AG20443 (cell line): ENCODE measurements at places on chromosomes 7 and 10.

DNA sequence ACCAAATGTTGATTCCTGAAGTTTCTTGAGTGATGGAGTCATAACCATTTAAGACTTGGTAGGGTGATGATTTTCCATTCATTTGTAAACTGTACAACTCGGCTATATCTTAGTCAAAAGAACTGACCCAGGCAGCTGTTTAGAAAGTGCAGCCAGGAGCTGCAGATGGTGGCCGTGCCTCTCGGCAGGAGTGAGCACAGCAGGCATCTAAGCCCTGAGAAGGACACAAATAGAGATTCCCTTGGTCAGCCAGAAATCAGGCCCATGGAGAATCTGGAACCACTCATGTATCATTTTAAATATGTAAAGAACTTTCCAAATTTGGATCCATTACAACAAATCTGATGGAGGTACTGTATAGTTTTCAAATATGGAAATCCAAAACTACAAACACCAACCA lies 177.0 kb upstream of the AKR1E2 start:
- no peak for DNase-seq

GRCh38 chr7:127715901-127716300 lies 63.9 kb downstream of the SND1 start:
- DNase-seq = no peak

DNA sequence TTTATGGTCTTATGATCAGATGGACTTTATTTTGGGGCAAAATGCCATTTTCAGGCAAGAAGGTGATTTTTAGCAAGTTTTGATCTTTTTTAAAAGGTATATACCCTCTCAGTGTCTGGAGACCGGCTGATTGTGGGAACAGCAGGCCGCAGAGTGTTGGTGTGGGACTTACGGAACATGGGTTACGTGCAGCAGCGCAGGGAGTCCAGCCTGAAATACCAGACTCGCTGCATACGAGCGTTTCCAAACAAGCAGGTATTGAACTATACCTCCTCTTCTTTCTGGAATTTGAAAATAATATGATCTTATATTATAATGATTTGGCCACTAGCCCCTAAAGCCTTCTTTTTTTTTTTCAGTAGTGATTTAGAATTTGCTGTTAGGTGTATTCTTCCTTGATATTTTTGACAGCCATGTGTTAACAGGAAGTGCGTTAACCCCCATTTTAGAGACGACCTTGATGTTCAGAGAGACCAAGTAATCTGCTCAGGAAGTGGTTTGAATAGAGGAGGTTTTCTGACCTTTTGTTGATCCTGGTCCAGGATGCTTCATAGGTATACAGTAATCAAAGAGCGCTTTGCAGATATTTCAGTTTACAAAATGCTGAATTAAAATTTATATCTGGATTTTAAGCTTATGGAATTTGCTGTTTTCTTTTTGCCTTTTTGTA lies 6.2 kb downstream of the BUB3 start:
- no peak for DNase-seq

- DNase-seq = no peak
Observed at GRCh38 chr10:60009276-60009675, 102.9 kb upstream of the CCDC6 start.

- no peak for DNase-seq
Observed at GRCh38 chr7:39987641-39988347, 37.7 kb downstream of the CDK13 start.

GRCh38 chr10:124708922-124709520 lies 35.2 kb downstream of the FAM53B start:
- DNase-seq = no peak

- DNase-seq = peak; percentile 63
Observed at GRCh38 chr10:126702181-126702580, 31.7 kb upstream of the C10orf90 start.

GRCh38 chr7:106070567-106071254 lies 41.4 kb downstream of the SYPL1 start:
- DNase-seq = no peak

DNA sequence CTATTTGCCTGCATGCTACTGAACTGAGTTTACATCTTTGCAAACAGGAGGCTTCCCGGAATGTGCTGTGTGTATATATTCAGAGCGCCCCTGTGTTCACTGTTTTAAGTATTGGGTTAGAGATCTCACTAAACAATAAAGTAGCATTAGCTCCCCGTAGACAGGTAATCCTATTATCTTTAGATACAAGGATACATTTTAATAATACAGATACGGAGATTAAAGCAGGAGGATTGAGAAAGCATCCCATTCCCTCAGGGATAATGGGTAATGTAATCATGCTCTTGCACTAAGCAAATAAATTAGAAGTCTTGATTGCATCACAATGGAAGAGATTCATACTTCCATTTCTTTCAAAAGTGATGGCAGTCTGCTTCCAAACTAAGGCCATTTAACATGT lies 809.0 kb downstream of the NRG3 start:
- no peak for DNase-seq

DNA sequence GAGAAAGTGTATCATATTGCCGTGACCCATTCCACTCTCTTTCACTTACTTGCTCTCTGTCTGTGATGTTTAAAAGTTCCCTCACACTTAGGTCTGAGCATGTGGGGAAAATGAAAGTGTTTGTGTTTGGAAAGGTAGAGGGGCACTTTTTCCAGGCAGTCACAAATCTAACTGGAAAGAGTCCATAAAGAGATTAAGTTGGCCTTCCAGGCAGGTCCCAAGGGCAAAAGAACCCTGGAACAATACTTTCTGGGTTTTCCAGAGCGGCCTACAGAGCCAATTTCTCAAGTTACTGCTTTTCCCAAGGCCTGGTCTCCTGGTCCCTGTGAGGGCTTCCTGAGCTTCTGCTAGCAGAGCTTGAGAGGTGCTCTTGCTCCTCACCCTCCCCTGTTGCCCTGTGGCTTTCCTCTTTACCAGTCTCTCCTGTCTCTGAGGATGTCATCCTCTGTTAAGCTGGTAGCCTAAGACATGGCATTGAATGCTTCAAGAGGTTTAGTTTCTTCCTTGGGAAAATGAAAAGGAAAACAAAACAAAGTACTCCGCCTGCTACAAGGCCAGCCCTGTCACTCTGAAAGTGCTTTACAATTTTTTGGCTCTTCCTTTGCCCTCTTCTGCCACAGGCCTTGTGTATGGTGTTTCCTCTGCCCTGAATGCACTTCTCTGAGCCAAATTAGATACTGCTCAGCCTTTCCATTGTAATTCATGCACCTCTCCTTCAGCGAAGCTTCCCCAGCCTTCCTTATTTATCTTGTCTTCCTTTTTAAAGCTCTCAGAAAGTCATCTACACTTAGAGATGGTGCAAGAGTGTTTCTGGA lies 20.1 kb downstream of the TES start:
- DNase-seq = no peak

- no peak for DNase-seq
Observed at GRCh38 chr7:120799813-120800475, 58.0 kb downstream of the TSPAN12 start.

DNA sequence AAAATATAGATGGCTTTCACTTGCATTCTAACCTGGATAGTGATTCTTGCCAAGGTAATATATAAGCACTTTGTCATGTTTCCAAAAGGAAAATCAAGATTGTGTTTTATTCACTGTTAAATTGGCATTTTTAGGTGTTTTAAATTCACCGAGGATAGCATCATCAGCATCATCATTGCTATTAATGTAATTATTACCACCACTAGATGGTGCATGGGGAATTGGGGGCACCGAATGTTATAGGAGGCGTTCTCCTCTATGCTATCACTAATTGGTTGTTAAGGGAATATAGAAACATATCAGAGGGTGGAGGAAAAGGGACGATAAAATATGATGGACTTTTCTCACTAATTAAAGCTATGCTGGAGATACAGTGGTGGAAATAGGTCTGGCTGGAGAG lies 95.5 kb downstream of the CELF2 start:
- no peak for DNase-seq

DNA sequence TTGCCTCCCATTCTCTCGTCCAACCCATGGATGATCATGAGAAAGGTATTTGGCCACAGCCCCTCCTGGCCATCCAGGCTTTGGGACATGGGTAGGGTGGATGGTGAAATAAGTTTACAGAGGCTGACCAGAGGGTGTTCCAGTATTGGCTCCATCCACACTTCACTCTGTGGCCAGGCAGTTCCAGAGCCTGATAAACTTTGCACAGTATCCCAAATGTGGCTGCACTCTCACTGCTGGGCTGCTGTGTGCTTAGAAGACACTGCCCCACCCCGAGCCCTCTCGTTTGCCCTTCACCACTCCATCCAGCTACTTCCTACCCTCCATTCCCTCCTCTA lies 72.0 kb upstream of the ZMIZ1 start:
- no peak for DNase-seq

GRCh38 chr10:124227055-124227975 lies 133.9 kb upstream of the CHST15 start:
- DNase-seq = no peak

- no peak for DNase-seq
Observed at GRCh38 chr7:138095972-138096935, 20.0 kb downstream of the AKR1D1 start.

DNA sequence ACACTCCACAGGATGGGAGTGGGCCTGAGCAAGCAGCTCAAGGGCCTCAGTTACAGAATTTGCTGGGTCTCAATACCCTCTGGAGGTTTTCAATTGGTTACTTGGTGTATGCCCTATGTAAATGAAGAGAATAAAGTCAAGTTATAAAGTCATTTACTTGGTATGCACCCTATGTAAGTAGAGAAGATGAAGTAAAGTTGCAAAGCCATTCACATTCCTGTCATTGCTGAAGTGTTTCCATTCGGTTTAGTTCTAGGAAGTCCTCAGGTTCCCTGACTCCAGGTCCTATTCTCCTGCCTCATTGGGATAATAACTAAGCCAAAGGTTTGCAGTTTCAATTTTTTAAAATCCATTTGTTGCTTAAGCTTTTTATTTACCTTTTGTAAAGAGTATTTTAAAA lies 272.6 kb upstream of the NPSR1 start:
- no peak for DNase-seq

DNA sequence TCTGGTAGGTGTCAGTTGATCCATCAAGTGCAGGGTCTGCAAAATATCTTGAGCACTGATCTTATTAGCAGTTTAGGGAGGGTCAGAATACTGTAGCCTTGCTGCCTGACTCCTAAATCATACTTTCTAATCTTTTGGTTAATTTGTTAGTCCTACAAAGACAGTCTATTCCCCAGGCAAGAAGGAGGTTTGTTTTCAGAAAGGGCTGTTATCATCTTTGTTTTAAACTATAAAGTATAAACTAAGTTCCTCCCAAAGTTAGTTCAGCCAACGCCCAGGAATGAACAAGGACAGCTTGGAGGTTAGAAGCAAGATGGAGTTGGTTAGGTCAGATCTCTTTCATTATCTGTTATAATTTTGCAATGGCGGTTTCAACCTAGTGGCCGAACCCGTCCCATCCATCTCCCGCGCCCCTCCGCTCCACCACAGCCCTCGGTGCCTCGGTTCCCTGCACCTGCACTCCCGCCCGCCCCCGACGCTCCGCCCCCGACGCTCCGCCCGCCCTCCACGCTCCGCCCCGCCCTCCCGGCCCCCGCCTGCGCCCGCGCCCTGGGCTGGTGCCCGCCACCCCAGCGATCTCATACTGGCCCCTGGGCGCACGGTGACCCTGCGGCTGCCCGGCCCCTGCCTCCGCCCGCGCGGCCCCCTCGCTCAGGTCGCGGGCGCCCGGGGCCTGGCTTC lies at the start of gene ADCK2:
TSS of gene ADCK2 (plus strand) at position 564 of the 681 bp plus-strand sequence. CDS start 386 bp downstream, outside the sequence.
- peak; percentile 95 for DNase-seq

DNA sequence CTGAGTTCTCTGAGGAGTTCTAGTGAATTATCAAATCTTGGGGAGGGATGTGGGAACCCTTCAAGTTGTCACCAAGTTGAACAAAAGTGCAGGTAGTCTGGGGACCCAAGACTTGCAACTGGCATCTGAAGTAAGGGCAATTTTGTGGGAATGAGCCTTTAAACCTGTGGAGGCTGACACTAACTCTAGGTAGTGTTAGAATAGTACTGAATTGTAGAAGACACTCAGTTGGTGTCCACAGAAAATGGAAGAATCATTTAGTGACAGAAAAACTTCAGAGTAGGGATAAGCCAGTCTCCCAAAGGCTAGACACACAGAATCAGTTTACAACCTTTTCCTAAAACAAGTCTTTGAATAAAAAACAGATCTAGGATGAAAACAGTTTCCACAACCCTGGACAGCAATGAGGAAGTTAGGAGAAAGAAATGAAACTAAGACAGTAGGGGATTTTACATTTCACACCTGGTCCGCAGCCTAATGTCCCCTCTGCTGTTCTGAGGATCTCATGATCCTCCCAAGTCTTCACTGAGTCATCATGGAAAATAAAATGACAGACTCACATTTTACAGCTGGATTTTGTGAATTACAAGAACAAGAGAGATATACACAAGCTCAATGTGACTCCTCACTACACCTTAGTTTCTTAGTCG lies 23.0 kb upstream of the ING3 start:
- DNase-seq = no peak

DNA sequence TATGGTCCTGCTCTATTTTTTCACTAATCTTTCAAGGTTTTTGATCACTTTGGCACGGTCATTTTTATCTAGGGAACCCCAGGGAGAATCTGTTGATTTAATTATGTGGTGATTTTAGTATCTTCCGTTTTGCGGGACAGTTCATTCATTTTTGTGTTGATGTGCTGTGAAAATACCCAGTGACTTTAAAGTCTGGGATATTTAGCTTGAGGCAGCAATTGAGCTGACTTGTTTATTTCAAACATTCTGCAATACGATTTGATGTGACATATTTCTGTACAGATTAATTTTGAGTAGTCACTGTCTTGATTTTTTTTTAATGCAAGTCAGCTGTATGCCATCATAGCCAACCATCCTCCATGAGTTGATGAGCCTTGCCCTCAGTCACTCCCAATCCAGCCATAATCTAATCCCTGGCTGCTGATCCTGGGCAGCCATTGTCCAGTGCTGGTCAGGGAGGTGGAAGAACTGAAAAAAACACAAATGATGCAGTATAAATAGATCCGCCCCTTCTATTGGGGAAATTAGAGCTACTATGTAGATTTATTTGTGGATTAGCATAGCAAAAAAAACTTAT lies 183.4 kb downstream of the CCSER2 start:
- DNase-seq = no peak

- no peak for DNase-seq
Observed at GRCh38 chr10:101287183-101287996, 58.1 kb upstream of the LBX1 start.

GRCh38 chr10:72692994-72693781 lies 1.2 kb downstream of the MCU start:
- DNase-seq = no peak

DNA sequence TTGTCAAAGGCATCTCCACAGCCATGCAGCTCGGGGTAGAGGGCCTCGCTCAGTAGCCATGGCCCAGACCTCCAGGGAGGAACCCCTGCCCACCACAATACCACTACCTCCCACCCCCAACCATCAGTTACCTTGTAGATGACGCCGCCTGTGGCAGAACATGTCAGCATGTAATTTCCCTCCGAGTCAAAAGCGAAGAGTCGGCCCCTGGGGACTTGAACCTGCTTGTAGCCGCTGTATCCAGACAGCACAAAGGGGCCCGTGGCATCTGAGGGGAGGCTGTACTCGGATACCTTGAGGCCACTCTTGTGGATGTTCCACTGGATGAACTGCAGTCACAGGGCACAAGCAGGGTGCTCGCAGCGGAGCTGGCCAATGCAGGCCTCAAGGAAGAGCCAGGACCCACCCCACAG lies 16.3 kb upstream of the CYREN start:
- DNase-seq = no peak
